Activated CD4-positive, alpha-beta T cell treated with anti-CD3 and anti-CD28 coated beads, Interleukin-2, amount 50 U/mL, for 48 hours (primary cell): ENCODE measurements at places on chromosomes 11 and 22.

GRCh38 chr22:36311386-36312085 lies 58.6 kb downstream of the APOL1 start:
- no peak for DNase-seq

- no peak for DNase-seq
These were observed 372.7 kb downstream of the BUD13 start for GRCh38 chr11:116400081-116400480.

GRCh38 chr11:2313051-2313951 lies 11.5 kb downstream of the TSPAN32 start:
- no peak for DNase-seq

GRCh38 chr11:46450846-46451477 lies 59.4 kb upstream of the CHRM4 start:
- no peak for DNase-seq

DNA sequence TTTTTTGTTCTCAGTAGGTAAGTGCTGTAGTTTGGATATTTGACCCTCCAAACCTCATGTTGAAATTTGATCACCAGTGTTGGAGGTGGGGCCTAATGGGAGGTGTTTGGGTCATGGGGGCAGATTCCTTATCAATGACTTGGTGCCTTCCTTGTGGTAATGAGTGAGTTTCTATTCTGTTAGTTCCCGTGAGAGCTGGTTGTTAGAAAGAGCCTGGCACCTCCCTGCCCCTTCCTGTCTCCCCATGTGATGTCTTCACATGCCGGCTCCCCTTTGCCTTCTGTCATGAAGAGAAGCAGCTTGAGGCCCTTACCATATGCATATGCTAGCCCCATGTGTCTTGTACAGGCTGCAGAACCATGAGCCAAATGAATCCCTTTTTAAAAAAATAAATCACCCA lies 138.3 kb downstream of the TMEM135 start:
- DNase-seq: no peak

- peak; percentile 78 for DNase-seq
These were observed 43.2 kb upstream of the VPREB1 start for GRCh38 chr22:22201185-22201929.

- no peak for DNase-seq
These were observed 353.2 kb upstream of the TENM4 start for GRCh38 chr11:79794057-79794456.

DNA sequence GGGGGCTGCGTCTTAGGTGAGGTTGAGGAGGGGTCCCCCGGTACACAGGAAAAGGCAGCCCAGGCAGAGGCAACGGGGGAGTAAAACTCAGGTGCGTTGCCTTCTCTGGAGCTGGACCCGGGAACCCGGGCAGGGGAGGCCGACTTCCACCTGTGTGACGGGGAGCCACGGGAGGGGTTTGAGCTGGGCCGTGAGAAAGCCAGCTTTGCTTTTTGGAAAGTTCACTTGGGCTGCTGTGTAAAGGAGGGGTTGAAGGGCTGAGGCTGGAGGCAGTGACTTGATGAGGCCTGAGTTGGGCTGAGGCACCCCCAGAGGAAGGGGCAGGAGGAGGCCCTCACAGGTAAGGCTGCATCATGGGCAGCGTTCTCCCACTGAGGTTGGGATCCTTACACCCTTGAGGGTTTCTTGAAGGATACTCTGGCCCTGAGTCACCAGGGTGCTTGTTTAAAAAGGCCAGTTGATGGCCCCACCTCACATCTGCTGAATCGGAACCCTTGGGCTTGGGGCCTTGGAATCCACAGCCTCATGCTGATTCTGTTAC lies 47.2 kb downstream of the CHRDL2 start:
- DNase-seq: no peak

DNA sequence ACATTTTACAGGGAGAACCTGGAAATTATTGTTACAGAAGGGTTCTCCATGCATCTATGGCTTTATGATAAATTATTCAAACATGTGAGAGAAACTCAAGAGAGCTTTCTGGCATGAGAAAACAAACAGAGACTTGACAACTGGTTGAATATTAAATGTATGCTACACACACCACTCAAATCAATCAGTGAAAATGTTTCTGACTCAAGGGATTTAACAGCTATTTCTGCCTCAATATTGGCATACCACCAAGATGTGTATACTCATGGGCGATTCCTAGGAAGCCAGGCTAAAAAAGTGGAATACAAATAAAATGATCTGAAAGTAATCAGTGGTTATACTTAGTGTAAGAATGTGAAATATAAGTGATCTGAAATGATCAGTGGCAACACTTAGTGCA lies 15.8 kb upstream of the OR51T1 start:
- DNase-seq: no peak

DNA sequence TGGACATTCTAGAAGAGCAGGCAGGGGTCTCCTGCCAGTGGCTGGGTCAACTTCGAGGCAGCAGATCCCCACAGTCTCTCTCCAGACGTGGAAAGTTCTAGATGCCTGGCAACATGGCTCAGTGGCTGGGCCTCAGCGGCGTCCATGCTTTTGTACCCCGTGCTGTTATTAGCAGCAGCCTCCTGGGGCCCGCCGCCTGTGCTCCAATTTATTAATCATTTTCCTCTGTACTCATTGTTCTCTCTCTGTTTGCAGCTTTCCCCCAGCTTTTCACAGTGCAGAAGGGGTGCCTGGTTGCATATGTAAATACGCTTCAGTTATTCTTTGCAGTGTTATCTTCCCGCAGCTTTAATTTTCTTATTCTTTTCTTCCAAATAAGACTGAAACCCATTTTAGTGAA lies 515.1 kb downstream of the TBC1D22A start:
- DNase-seq: no peak

GRCh38 chr11:128569291-128569690 lies 18.1 kb downstream of the ETS1 start:
- DNase-seq: no peak

DNA sequence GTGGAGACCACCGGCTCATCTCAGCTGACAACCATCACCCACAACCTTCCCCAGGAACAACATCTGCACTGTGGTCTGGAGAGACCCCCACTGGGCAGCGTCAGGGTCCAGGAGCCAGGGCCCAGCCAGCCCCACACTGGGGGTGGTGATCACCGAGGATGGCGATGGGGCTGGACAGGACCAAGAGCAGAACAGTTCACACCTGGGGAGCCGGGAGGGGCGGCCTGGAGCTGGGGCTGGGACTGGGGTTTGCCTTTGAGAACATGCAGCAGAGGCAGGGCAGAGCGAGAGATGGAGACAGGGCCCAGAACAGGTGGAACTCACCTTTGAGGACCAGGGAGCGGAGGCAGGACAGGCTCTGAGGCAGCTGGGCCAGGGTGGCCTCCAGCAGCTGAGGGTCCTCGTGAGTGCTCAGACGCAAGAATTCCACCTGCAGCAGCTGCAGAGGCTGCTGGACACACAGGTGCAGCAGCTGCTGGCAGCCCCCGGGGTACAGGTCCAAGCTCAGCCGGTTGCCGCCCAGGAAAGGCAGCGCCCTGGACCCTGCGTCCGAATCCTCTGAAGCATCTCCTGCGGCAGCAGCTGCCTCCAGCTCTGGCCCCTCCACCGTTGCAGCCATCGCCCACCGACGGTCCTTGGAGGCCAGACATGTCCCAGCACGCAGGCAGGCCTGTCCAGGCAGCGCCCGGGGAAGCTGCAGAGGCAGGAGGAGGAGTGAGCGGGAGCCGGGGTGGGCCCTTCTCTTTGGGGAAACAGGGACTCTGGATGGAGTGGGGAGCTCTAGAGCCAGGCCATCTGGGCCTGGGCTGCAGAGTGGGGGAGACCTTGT lies 1.0 kb downstream of the PIDD1 start:
- no peak for DNase-seq

DNA sequence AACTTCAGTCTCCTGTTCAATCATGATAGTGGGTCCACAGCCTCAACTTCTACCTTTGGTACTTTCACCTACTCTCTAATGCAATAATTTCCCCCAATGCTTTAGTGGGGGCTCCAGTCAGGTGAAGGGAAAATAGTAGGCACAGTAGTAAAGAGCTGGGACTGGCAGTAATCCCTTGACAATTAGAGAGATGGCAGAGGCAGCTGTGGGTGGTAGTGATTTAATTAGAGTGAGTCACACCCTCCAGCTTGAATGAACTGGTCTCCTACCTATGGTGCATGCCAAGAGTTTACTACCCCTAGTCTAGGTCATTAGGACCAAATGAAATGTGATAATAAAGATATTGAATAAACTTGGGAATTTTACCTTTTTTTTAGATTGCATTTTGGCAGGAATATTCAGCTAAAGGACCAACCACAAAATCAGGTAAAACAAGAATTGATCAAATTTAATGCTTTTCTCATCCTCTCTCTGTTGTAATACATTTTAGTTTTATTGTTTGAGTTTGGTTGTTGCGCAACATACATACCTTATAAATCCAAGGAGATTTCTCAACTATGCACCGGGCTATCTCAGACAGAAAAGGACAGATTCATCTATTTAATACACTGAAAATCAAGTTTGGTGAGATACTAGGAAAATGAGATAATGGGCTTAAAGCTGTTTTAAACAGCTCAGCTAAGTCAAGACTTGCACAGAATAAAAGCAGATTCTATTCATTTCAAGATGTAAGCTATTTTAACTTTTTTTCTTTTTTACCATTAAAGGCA lies 9.0 kb downstream of the PRRG4 start:
- no peak for DNase-seq

DNA sequence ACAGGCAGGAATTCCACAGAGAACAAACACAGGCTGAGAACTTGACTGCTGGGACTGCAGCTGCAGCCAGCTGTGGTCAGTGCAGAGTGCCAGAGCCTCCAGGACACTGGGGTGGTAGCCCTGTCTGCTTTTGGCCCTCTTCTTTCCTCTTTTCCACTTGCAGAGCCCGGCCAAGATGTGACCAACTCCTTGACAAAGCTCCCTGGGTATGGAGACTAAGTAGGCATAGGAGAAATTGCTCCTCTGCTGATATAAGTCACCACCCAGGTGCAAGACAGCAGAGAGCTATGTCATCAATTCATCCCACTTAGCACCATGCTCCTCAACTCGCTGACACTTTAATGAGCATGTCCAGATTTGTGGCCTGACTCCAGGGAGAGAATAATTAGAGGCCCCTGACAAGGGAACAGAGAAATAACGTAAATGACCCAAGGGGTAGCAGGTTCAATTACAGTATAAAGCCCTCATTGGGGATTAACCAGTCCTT lies 369.4 kb upstream of the B3GAT1 start:
- DNase-seq: no peak

DNA sequence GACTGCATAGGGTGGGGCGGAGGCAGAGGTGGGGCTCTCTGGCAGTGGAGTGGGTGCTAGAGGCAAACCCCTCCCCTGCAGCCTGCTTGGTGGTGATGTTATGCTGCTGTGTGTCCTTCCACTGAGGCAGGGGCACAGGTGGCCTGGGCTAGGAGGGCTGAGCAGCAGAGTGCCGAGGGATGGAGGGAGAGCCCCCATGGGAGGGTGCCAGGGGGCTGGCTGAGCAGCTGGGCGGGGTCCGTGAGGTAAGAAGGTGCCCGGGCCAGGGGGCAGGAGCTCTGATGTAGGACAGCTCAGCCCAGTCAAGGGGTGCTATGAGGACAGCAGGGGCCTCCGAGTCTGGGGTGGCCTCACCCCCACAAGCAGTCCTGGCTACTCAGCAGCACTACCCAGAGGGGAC lies 4.2 kb downstream of the CLDN5 start:
- no peak for DNase-seq

DNA sequence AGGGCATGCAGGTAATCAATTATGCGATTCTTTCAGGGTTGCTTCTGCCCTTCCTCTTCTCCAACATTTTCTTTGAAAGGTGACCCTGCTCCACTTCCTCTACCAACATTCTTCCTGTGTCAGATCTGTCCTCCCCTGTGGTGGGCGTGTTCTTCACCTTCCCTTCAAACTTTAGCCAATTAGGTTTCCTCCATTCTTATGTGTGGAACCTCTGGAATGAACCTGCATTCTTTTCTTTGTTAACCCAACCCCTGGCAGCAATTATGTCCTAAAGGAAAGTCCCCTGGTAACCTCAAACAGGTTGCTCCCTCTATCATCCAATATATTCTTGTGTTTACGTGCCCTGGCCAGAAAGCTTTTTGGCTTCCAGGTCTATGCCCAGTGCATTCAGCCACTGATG lies 22.4 kb downstream of the KIRREL3 start:
- no peak for DNase-seq

- DNase-seq: no peak
These were observed 51.8 kb downstream of the ZNRF3 start for GRCh38 chr22:28935140-28935539.

GRCh38 chr11:68141246-68142027 lies 20.2 kb upstream of the CHKA start:
- DNase-seq: no peak

DNA sequence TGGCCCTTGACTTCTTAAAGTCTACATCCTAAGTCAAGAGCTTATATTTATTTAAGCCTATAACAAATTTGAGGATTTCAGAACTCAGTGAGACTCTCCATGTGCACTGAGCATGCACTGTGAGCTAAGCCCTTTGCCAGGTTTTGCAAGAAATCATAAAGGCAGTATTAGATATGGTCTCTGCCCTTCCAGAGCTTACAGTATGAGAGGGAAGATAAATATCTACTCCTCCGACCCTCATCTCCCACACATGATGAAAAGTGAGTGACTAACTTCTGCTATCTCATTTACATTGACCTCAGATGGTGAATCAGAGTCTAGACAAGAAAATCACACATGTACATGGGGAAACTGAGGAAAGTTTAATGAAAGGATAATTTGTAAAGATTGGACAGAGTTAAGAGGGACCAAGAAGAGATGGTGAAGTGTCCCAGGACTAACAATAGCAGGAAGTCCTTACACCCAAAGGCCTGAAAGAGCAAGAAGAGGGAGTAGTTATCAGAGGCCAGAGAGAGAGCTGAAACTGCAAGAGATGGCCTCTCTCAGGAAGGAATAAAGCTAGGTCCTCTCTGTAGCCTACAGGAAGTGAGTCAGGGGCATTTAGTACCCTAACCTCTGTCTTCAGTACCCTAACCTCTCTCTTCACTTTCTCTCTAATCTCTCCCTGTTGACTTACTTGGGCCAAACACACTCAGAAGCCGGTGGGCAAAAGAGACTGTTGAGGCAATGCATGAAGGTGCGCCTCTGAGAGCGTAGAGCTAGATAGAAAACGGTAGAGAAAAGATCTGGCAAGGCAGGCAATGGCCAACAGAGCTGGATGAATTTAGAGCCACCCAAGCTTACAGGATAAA lies 23.0 kb upstream of the BLID start:
- no peak for DNase-seq

- no peak for DNase-seq
These were observed 450.0 kb downstream of the NELL1 start for GRCh38 chr11:21119411-21119810.

DNA sequence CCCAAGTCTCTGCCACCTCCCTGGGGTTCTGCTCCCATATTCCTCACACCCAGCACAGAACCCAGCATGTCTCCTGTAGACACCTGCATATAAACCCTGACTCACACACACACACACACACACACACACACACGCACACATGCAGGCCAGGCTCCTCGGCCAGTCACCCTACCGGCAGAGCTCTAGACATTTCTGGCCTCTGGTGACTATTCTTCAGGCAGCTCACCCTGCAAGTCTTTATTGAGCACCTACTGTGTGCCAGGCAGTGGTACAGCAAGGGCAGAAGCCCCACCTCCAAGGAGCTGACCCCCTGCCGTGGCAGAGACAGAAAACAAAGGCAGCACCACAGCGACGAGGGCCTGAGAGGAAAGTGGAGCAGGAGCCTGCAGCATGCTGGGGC lies 50.3 kb downstream of the CDKN1C start:
- no peak for DNase-seq
